NCI-H510A treated with DMSO at 0.1 percent for 48 hours (cell line): ENCODE measurements at places on chromosomes 2 and 18.

DNA sequence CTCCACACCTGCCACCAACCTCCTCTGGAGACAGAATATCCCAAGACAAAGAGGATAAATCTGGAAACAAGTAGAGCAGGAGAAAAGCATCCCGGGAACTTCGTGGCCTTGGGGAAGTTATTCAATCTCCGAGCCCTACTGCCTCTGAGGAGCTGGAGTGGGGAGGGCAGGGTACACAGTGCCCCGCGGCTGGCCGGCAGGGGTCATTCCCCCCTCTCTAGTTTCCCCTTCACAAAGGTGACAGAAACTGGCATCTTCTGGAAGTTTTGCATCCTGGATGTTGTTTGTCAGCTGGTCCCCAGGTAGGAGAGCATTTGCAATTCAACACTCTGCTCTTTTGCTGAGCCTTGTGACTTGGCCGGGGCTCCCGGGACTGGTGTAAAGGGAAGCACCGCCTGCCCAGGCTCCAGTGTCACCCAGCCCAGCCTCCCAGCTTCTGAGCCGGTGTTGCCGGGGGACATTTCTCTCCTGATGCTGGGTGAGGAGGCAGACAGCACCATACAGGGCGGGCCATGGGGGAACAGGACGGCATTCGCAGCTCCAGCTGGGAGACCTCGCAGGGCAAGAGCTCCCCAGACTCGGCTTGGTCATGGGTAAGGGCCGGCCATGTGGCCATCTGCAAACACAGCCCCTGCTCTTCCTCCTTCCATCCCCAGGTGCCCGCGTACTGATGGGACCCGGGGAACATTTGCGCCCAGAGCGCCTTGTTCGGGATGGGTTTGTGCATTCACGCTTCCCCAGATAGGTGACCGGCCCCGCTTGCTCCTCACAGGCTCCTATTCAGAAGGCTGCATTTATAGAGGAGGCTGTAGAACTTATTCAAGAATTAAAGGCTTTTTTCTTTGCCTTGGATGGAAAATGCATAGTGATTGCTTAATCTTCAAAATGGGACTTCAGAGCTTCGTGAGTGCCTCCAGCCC is 7.4 kb upstream of the NTSR2 start:
- DNase-seq = peak; percentile 41

DNA sequence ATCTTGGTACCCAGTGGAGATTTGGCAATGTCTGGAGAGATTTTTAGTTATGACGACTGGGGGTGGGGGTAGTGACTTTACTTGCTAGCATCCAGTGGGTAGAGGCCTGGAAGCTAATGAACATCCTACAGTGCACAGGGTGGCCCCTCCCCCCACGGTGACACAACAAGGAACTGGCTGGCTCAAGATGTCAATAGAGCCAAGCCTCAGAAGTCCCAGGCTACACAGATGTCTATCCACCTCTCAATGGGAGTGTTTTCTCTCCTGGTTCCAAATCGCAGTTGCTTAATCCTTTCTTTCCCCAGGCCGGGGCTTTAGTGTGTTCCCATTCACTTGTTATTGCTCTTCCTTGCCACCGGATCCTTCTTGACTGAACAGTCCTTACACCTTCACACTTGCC is 9.3 kb upstream of the CCBE1 start:
- no peak for DNase-seq

GRCh38 chr18:3717376-3718025 is 267.5 kb downstream of the TGIF1 start:
- no peak for DNase-seq

- no peak for DNase-seq
These were observed 27.6 kb downstream of the STK17B start for GRCh38 chr2:196143730-196144131.

DNA sequence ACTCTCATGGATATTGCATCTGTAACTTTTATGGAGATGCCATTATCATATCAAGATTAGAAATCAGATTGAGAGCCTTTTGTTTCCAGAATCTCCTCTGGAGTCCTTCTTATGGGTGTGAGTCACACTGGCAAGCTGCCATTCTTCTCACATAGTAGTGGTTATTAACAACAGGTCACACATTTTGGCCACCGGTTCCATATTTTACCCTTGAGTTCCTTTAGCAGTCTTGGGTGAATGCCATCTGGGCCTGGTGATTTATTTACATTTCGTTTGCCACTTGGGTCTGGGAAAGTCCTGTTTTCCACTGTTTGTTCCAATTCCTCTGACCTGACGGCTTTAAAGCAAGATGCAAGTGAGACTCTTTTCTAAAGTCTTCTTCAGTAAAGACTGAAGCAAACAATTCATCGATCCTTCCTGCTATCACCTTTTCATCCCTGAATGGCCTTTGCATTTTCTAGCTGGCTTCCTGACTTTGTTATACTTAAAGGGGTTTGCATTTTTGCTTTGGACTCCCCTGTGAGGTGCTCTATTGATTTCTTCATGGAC is 80.5 kb upstream of the CAVIN2 start:
- DNase-seq = peak; percentile 37

GRCh38 chr2:210961249-210961648 is 404.9 kb downstream of the CPS1 start:
- no peak for DNase-seq

- DNase-seq = peak; percentile 86
These were observed 180.1 kb upstream of the SPOPL start for GRCh38 chr2:138321458-138321857.

- no peak for DNase-seq
These were observed 117.6 kb upstream of the EML6 start for GRCh38 chr2:54605836-54606235.

DNA sequence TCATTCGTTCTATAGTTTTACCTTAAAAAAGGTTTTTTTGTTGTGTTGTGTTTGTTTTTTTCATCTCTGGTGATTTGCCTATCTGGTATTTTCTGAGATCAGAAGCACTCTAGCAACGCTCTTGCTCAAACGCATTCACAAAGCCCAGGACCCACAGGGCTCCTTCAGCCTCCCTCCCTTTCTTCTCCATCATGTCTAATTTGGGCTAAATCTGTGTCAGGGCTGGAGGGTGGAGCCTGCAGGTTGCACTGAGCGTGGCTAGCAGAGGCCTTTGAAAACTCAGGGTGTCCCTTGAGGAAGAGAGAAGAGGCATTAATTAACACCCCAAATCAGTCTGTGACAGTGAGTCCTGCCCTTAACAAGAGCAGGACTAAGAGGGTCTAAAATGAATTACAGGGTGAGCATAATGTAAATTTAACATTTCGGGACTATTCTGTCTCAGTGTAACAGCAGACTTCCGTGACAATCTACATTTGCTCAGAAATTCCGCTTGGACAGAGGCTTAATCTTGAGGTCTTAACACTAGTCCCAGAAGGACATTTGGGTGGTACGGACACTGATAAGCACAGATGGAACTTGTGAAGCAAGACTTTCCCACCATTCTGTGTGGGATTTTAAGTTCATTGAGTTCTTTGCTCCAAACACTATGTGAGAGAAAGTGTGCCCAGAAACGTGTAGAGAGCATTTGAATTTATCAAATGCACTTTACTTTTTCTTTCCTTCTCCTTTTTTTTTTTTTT is 174.4 kb upstream of the APCDD1 start:
- DNase-seq = no peak

GRCh38 chr18:58590839-58591238 is 38.1 kb downstream of the ALPK2 start:
- DNase-seq = no peak

DNA sequence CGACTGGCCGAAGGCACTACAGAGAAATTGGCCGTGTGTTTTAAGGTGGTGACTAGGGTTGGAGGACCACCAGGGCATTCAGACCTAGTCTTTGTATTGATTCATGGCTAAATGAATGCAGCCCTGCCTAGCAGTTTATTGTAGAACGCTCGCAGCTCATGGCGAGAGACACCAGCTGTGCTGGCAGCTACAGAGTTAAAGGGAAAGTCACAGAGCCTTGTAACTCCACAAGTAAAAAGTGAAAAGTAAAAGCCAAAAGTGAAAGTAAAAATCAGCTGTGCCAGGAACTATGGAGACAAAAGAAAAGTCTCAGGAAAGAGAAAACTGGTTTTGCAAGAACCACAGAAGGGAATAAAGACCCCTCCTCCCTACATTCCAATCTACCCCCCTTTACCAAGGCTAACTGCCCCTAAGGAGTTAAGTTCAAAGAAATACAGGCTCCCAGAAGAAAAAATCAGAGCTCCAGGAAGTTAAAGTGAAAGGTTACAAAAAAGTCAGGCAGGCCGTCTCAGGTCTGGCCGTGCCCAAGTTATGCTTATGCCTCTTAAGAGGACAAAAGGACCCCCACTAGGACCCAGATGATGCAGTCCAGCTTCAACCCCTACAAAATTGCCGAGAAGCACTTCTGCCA is 46.4 kb upstream of the SELENOI start:
- DNase-seq = peak; percentile 7

DNA sequence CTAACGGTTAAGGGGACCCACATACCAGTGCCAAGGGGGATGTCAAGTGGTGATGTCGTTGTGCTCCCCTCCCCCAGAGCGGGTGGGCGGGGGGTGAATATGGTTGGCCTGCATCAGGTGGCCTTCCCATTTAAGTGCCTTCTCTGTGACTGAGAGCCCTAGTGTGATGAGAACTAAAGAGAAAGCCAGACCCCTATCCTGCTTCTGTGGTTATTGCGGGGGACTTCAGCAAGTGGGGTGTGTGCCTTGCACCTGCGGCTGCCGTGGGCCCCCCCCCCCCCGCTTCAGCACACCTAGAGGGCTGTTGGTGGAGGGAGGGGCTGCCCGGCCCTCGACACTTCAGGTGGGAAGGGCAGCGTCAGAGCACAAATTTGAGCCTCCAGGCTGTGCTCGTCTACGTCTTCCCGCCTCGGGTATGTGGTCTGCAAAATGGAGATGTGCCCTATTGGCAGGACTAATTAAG is 6.1 kb downstream of the CTDSP1 start:
- DNase-seq = no peak

DNA sequence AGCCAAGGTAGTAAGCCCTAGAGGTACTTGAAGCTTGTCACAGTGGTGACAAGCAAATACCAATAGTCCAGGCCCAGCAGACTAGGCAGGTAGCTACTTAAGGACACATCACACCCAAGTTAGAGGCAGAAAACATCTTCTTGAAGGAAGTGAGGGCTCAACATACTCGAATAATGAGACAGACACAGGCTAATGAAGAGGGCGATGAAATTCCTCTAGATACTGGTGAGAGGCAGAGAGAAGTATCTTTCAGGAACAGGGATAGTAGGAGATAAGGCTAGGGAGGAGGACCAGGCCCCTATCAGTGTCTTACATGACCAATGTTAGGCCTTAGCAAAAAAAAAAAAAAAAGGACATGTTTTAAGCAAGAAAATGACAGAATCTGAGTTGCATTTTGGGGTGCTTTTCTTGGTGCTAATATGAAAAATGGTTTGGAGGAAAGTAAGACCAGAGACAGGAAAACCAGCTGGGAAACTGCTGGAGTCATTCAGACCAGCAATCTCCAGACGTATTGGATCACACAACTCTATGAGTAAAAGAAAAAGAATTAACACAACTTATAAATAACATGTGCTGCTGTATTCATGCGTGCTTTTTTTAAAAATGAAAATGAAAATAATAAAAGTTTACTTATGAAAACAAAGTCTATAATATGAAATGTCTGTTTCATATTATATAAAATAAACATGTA is 37.7 kb downstream of the COBLL1 start:
- DNase-seq = no peak

- no peak for DNase-seq
These were observed 37.7 kb upstream of the CTDP1 start for GRCh38 chr18:79641722-79642497.

DNA sequence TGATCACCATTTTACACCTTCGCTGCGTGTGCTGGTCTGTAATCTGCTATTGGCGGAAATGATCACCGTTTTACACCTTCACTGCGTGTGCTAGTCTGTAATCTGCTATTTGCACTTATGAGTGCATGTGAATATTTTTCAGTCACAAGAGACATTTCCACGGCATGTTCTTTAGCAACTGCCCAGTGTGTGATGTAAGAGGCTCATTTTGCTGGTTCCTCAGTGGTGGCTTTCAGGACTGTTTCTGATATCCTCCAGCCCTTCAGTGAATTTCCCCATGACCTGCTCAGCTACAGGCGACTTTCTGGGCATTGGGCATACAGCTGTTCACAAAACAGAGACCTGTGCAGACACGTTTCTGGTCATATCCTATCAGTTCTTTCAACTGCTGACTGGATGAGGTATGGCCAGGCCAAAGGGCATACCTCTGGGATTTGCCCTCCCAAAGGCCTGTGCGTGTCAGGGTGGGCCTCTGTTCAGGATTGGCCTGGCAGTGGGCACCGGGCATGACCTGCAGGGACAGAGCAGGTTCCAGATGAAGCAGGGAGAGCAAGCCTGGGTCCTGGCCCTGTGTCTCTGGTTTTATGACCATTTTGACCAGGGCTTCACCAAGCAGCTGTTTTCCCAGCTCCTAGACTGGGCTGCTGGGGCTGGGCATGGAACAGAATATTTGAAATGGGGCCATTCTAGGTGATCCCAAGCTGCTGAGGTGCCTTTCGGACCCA is 521 bp upstream of the PROM2 start:
- DNase-seq = no peak

- peak; percentile 97 for DNase-seq
These were observed 258.5 kb downstream of the DOK6 start for GRCh38 chr18:69659142-69659651.

DNA sequence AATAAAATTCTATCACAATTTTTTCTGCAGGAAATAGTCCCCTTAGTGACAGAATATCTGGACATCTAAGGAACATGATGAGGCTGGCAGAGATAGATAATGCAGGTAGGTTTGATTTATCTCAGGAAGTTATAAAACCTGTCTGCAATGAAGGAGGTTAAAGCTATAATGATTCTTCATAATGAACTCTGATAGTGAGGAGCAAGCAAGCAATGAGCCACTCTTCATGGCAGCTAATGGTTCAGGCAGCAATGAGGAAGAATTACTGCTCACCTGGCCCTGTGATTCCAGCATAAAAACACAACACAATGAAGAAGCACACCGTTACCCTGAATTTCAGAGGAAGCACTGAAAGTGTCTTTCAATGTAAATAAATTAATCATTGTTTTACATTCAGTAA is 599.6 kb upstream of the PKDCC start:
- no peak for DNase-seq
